A549 treated with AZD2906 at 1 μM for 4 hours (cell line): ENCODE measurements at places on chromosomes 6 and 20. TPM values are rescaled to one million over a fixed set of nuclear protein-coding genes. Genes with fewer than 3 reads are reported as not detected.

Gene TAF11
- 18.8 to 20.5 TPM (median 18.9 TPM) in 5 replicates for total RNA-seq

Gene C4B
- 0.58 to 1.2 TPM (median 0.96 TPM) in 5 replicates for total RNA-seq

Gene HLA-DPA1
- total RNA-seq, result 0.05 to 0.11 TPM in 2 of 5 replicates, not detected in the others

Gene SLC17A2
- total RNA-seq, result not detected in 5 replicates

Gene ENPP1
- total RNA-seq, result 1.0 to 1.4 TPM (median 1.4 TPM) in 5 replicates

Gene TRIM38
- 1.5 to 2.0 TPM (median 1.7 TPM) in 5 replicates for total RNA-seq

Gene ANKRD66
- total RNA-seq, result not detected in 5 replicates
